ENCODE measurements at places on chromosomes 4 and X.

DNA sequence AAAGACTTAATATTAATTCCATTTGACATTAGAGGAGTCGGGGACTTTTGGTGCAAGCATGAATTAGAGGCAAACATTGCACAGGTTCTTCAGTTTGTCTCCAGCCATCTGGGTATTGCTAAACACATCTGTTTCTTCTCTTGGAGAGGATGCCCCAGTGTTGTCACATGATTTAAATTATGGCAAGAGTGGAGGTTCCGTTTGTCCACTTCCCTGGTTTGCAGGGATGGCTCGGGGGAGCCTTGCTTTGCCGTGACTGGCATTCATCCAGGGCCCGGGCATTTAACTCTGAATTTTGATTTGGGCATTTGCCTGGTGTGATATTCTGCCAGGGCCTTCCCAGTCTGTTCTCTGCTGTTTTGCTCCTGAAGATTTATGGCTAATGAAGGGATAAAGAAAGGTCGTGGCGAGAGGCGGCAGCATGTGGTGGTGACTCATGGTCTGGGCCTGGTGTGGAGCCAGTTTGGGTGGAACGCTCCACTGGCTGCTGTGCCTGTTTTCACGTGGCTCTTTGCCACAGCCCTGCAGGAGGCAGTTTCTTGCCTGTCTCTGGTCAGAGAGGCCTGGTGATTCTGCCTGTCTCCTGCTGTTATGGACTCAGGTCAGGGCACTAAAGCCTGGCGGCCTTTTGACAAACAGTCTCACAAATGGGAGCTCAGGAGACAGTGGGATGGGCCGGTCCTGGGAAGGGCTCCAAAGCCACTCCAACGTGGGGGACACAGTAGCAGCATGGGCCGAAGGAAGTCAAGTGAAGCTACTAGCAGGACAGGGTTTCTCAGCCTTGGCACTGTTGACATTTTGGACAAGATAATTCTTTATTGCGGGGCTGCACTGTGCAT, 99.4 kb upstream of the PGRMC2 start:
- DNase-seq, result no peak

GRCh38 chr4:39770471-39770870, 72.5 kb downstream of the UBE2K start:
- DNase-seq, result no peak

DNA sequence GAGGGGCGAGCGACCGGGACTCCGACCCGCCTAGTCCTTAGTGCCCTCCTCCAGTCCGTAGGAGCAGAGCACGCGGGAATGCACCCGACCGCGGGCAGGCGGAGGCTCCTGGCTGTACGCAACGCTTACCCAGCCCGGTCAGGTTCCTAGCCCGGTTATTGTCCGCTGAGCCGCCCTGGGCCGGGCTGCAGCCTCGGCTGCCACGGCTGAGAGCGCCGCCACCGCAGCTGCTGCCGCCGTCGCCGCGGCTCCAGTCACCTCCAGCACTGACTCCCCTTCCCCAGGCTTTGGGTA, at the start of gene AMER1:
TSS of gene AMER1 (minus strand) at position 268 of the 294 bp plus-strand sequence. CDS start 12,422 bp downstream, outside the sequence.
- DNase-seq, result no peak

GRCh38 chr4:88599298-88599697, 7.0 kb downstream of the HERC3 start:
- DNase-seq, result no peak

DNA sequence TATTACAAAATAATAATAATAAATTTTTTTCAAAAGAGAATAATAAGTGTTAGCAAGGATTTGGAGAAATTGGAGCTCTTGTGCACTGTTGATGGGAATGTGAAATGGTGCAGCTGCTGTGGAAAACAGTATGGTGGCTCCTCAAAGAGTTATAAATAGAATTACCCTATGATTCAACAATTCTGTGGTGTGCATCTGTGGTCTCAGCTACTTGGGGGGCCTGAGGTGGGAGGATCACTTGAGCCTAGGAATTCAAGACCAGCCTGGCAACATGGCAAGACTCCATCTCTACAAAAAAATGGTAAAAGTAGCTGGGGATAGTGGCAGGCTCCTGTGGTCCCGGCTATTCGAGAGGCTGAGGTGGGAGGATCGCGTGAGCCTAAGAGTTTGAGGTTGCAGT, 19.6 kb downstream of the MND1 start:
- DNase-seq, result no peak

DNA sequence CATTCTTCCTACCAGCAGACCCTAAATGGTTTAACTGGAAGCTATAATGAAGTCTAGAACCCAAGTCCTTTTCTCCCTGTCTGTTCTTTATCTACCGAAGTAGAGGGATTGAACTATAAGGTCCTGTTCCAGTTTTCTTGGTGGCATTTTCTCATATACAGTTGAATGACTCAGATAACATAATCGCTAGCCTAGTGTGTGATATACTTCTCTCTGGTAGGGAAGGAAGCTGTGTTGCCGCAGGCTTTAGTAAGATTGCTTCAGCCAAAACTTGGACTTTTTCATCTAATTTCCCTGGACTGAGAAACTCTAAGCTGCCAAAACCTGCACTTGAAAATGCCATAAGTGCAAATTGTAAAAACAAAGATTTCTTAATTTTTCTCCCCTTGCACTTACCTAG, 123.4 kb downstream of the NWD2 start:
- no peak for DNase-seq

DNA sequence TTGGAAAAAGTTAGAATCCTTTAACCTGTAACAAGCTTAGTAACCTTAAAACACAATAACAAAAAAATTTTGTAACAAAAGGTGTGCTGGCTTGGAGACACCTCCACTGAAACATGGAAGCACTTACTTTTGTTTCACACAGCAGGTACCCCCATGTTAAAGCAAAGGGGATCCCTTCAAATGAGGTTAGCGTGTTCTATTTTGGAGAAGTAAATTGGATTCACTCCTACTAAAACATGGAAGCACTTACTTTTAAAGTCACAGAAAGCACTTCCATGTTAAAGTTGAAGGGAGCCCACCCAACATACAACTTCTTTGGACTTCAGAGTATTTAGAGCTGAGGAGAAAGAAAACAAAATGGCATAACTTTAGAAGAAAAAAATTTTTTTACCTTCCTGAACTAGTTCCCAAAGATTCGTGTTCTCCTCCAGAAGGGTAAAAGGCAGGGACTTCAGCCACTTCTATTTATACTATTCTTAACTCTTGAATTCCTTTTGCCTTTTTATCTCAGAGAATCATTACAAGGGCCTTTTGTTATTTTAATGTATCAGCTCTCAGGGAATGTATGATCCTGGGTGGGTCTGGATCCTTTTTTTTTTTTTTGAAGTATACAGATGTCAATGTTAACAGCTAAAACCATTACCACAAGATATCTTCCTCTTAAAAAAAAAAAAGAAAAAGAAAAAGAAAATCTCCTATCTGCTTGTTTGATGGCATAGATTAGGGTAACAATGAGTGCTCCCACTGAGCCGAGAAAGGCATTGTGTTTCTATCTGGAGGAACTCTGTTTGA, 11.5 kb downstream of the LARP7 start:
- DNase-seq, result no peak

DNA sequence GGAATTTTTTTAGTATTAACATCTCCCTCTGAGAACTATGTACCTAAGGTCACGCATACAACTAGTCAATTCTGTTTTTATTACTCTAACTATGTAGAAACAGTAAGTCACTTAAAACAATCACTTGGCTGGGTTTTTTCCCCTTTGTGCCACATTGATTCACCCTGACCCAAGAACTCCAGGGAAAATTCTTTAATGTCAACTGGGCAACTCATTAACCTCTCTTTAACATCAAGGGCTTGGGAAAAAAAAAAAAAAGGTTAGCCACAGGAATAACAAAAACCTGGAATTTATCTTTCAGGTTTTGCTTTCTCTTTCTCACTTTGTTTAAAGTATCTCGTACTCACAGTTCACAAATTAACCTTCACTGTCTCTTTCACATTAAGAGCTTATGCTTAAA, 8.1 kb downstream of the RPL9 start:
- DNase-seq, result no peak

DNA sequence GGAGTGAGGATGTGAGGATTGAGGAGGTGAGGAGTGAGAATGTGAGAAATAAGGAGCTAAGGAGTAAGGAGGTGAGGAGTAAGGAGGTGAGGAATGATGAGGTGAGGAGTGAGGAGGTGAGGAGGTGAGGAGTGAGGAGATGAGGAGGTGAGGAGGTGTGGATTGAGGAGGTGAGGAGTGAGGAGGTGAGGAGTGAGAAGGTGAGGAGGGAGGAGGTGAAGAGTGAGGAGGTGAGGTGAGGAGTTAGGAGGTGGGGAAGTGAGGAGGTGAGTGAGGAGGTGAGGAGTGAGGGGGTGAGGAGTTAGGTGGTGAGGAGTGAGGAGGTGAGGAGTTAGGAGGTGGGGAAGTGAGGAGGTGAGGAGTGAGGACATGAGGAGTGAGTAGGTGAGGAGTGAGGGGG, 74.8 kb upstream of the MXD4 start:
- DNase-seq, result no peak

- no peak for DNase-seq
Measured at GRCh38 chrX:11397680-11398079, 104.5 kb downstream of the AMELX start.

DNA sequence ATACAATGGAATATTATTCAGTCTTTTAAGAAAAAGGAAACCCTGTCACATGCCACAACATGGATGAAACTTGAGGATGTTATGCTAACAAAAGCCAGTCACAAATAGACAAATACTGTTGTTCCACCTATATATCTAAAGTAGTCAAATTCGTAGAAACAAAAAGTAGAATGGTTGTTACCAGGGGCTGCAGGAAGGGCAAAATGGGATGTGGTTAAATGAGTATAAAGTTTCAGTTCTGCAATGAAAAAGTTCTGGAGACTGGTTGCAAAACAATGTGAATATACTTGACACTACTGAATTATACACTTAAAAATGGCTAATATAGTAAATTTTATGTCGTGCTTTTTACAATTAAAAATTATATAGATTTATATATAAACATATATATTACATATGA, 12.2 kb downstream of the SPOCK3 start:
- no peak for DNase-seq

- no peak for DNase-seq
Measured at GRCh38 chr4:54897590-54897989, 227.8 kb downstream of the KDR start.
